ENCODE measurements at places on chromosomes 16 and 17.

- no peak for DNase-seq
These were observed 117.4 kb upstream of the SMURF2 start for GRCh38 chr17:64779376-64780095.

DNA sequence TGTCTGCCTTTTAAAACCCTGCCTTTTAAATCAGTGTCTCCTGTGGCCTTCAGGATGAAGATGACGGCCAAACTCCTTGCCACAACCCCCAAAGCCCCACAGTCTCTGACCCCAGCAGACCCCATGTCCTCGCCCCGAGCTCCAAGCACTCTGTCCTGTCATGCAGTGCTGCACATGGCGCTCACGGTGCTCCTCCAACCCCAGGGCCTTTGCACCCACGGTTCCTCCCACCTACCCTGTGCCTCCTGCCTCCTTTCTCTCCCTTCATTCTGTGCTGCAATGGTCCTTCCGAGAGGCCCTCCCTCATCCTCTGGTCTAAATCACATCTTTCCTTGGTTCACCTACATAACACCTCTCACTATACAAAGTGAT is 235.3 kb downstream of the KATNIP start:
- no peak for DNase-seq

DNA sequence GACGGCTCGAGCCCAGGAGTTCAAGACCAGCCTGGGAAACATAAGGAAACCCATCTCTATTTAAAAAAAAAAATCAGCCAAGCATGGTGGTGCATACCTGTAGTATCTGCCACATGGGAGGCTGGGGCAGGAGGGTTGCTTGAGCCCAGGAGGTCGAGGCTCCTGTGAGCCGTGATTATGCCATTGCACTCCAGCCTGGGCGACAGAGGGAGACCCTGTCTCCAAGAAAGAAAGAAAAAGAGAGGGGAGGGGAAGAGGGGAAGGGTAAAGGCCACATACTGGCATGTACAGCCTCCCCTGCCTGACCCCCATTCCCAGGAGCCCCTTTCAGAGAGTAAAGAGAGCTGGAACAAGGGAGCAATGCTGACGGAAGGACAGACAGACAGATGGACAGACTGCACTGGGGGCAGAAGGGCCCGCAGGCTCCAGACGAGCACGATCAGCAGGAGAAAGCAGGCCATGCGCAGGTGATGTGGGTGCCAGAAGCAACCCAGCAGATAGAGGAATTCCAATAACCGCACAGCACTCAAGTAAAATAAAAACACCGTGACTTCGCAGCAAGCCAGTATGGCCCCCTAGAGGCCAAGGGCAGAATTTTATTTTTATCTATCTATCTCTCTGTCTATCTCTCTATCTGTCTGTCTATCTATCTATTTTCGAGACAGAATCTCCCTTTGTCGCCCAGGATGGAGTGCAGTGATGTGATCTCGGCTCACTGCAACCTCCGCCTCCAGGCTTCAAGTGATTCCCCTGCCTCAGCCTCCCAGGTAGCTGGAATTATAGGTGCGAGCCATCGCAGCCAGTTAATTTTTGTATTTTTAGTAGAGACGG is 27.1 kb upstream of the SNN start:
- no peak for DNase-seq

GRCh38 chr16:81615411-81615810 is 163.7 kb upstream of the PLCG2 start:
- no peak for DNase-seq

DNA sequence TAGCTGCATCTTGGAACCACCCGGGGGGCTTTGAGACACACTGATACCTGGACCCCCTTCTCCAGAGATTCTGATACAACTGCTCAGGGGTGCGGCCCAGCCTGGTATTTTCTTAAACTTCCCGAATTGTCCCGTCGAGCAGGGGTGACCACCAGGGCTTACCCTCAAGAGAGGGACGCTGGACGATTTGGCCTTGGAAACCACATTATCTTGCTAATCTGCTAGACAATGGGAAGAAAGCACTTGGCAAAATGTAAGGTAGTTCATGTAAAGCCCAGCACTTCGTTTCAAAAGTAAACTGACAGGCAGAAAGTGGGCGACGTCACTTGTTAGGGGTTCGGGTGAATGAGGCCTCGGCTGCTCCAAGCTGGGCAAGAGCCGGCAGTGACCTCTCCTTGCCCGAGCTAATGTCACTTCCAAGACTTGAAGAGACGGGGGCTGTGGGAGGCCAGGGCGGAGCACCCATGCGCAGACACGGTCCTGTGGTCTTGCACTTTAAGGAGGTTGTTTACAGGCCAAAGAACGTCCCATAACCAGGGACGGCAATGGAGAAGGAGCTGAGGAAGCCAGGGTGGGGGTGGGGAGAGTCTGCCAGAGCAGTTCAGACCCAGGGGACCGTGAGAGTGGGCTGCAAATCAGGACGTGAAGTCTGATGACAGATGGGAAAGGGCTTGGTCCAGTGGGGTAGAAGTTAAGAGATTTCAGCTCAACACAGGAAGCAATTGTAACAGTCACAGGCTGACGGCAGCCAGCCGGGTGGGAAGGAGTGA is 152.7 kb upstream of the GSE1 start:
- DNase-seq: no peak
